Melanocyte of skin (primary cell): ENCODE measurements at places on chromosomes 16 and 17. TPM values are rescaled to one million over a fixed set of nuclear protein-coding genes. Genes with fewer than 3 reads are reported as not detected.

SMIM22 gene
- not detected in 2 replicates for total RNA-seq

NLRC3 gene
- total RNA-seq = under 0.01 TPM in 1 of 2 replicates, not detected in the other

HEATR9 gene
- total RNA-seq = not detected in 2 replicates

GUCY2D gene
- not detected in 2 replicates for total RNA-seq

SULT1A1 gene
- total RNA-seq = under 0.01 and 2.0 TPM in 2 replicates

CHST5 gene
- total RNA-seq = 0.34 TPM in 1 of 2 replicates, not detected in the other

ACSM3 gene
- total RNA-seq = 0.34 and 0.73 TPM in 2 replicates

NACA2 gene
- total RNA-seq = not detected in 2 replicates

UTS2R gene
- 0.15 TPM in 1 of 2 replicates, not detected in the other for total RNA-seq

ATAD5 gene
- total RNA-seq = 6.0 and 8.9 TPM in 2 replicates

CTRB2 gene
- total RNA-seq = not detected in 2 replicates

AMDHD2 gene
- 140 and 147 TPM in 2 replicates for total RNA-seq

JMJD8 gene
- 36.1 and 36.3 TPM in 2 replicates for total RNA-seq

CIAO2B gene
- total RNA-seq = 187 and 191 TPM in 2 replicates
